Globus pallidus (tissue), 1 donor: ENCODE measurements at places on chromosomes 7 and 10.
A peak's percentile ranks its signal among the peaks of the same experiment; 100 is the strongest.

DNA sequence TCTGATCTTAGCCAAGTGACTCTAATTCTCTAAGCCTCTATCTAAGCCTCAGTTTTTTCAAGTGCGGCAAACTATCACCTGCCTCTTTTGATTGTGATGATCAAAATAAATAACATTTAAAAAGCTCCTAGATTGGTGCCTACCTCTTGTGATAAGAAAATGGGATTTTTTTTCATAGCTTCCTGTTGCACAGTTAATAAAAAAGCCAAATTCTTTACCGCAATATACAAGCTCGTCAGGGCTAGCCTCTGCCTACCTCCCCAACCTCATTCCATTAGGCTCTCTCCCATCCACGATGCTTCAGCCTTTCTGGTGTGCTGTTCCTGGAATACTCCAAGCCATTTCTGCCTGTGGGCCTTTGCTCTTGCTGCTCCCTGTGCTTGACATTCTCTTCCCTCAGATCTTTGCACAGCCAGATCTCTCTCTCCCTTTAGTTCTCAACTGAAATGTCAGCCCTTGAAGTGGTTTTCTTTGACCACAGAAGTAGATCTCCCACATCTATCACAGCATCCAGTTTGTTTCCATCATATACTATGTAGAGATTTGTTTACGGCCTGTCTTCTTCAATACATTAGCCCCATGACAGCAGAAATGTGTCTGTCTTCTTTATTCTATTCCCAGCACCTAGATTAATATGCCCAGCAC is 48.8 kb downstream of the SFR1 start:
- no peak for DNase-seq

DNA sequence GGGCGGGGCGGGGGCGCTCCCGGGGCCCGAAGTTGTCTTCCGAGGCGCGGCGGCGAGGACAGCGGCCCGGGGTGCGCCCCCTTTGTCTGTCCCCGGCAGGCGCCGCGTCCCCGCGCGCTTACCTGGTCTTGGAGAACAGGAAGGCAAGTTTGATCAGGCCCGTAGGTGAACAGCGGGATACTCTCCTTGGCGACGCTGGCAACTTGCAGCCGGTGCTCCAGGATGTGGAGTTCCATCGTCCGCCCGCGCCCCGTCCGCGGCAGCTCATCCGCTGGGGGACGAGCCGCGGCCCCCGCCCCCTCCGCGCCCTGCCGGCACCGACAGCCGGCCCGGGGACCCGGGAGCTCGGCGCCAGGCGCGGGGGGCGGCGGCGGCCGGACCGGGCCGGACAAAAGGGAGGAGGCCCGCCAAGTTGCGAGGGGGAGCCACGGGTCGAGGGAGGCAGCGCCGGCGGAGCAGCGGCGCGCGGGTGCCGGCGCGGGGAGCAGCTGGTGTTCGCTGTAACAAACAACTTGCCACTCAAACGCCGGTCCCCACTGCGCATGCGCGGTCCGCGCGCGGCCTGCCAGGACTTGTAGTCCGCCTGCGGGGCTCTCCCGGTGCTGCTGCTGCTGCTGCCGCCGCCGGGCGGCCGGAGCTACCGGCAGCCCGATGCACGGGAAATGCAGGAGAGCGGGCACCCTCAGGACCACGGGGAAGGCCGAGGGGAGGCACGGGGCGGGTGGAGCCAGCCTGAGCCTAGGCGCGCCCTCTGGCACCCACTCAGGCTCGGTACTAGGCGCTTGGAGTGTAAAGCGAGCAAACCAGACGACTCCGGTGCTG is 35.6 kb upstream of the SPDYE3 start:
- peak; percentile 96 for DNase-seq

GRCh38 chr10:35341521-35341920 is 5.2 kb downstream of the CCNY start:
- DNase-seq: no peak

DNA sequence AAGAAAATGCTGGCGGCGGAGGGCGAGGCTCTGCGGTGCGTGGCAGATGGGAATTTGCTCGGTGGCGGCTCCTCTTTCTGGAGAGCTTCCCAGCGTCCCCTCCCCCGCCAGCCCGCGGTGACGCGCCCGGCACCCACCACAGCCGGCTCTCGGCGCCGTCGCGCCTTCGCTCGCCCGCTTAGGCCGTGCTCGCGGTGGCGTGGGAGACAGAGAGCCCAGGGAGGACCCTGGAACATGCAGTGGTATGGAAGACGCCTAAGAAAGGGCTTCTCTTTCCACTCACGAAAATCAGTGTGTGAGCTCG is 576 bp upstream of the CSGALNACT2 start:
- peak; percentile 69 for DNase-seq

GRCh38 chr7:26065652-26066051 is 86.3 kb upstream of the NFE2L3 start:
- no peak for DNase-seq

- DNase-seq: no peak
Observed at GRCh38 chr7:101243646-101244374, 1.1 kb downstream of the FIS1 start.

DNA sequence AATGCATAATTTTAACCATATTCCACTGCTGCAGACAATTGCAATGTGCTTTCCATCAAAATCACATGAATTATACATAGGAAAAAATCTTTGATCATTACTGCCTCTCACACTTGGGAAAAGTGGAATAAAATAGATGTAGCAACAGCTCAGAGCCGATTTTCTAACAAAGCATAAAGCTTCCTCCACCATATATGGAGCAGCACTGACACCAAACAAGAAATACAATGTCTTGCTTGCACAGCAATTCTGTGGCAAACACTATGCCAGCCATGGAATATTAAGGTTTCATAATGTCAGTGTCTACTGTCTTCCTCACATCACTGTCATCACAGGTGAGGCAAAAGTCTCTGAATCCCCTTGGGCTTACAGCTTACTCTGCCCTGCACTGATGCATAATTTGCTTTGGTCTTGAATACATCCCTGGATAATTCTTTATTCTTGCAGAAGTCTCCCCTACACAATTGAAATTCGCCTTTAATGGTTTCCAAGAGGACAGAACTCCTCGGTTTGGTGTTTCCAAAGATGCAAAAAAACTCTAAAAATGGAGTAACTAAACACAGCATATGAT is 198.5 kb downstream of the CACNA2D1 start:
- DNase-seq: no peak

GRCh38 chr7:98352621-98353020 is 48.3 kb downstream of the BAIAP2L1 start:
- DNase-seq: no peak

GRCh38 chr7:86965727-86966120 is 93.7 kb downstream of the ELAPOR2 start:
- DNase-seq: peak; percentile 78

DNA sequence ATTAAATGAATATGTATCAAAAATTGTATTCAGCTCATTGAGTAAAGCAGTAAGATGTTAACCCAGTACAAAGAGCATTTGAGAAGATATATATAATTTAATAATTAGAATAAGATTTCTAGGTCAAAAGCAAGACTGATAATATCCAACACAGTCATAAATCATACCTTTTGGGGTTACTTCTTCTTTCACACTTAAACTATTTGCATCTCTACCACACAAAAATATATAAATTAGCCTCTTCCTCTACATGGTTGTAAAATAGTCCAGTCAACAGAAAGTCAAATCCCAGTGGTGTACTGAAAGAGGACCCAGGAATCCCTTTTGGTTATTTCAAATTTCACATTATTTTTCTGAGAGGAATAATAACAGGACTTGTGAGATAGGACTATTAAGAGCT is 204.6 kb upstream of the INHBA start:
- DNase-seq: no peak

DNA sequence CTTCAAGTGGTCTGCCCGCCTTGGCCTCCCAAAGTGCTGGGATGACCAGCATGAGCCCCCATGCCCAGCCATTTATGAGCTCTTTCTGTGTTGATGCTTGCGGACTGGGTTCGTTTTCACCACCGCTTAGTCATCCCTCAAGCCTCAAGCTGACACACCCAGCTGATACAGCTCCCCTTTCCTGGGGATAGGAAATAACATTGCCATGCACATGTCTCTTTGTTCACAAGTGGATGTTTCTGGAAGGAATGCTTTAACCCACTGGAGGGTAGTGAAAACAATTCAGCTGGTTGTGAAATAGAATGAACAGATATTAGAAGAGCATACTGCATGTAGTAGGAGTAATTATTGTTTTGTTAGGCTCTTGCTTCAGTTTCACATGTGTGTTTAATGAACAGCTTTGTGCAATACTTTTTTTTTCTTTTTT is 8.5 kb upstream of the METTL27 start:
- no peak for DNase-seq

- no peak for DNase-seq
Observed at GRCh38 chr7:116356979-116357378, 142.6 kb upstream of the CAV2 start.

- DNase-seq: no peak
Observed at GRCh38 chr7:46157404-46157803, 236.3 kb upstream of the IGFBP3 start.
